Activated CD4-positive, alpha-beta T cell treated with anti-CD3 and anti-CD28 coated beads for 36 hours (primary cell): ENCODE measurements at places on chromosomes 5 and 9. TPM values are rescaled to one million over a fixed set of nuclear protein-coding genes. Genes with fewer than 3 reads are reported as not detected.
A peak's percentile ranks its signal among the peaks of the same experiment; 100 is the strongest.

DNA sequence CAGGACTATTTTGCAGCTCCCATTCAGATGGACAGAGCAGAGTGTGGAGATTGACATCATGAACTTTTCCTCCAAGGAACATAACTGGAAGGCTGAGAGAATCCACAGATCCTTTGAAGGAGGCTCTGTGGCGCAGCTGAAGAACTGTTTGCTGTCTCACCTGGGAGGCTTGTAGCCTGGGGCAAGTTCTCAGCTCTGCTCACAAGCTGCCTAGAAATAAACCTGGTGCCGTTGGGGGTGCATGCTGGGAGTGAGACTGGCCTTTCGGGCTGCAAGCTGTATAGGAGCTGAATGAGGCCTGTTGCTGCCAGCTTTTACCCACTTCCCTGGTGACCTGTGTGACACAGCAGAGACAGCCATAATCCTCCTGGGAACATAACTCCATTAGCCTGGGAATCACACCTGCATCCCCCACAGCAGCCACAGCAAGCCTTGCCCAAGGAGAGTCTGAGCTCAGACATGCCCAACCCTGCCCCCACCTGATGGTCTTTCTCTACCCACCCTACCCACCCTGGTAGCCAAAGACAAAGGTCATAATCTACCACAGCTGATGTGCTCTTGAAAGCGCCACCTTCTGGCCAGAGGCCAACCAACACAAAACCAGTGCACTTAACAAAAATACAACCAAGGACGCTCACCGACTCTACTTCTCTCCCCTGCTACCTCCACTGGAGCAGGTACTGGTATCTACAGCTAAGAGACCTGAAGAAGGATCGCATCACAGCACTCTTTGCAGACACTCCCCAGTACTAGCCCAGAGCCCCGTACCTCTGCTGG, 205.1 kb upstream of the MRPS30 start:
- DNase-seq, result peak; percentile 21

IFNA21 gene
- total RNA-seq, result not detected

- DNase-seq, result no peak
These were observed 126.9 kb downstream of the PAPPA start for GRCh38 chr9:116280529-116280928.

- no peak for DNase-seq
These were observed 117.6 kb downstream of the PIP5K1B start for GRCh38 chr9:68822596-68823165.

DNA sequence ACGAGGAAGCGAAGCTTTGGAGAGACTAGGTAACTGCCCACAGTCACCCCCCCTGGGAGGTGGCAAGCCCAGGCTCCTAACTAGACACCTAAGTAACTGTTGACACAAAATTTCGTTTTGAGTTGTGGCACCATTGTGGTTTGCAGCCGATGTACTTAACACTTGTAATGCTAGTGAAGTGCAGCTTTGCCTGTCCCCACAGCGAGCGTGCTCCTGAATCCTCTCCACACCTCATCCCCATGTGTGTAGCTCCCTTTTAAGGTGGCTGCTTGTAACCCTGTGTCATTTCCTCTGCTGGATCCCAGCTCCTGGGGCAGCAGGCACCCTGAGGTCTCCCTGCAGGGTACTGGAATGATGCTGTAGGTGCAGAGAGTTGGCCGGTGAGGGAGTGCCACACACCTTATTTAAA, 114.9 kb downstream of the TRIO start:
- DNase-seq, result no peak

- DNase-seq, result no peak
These were observed 8.2 kb upstream of the ACO1 start for GRCh38 chr9:32376285-32376684.

DNA sequence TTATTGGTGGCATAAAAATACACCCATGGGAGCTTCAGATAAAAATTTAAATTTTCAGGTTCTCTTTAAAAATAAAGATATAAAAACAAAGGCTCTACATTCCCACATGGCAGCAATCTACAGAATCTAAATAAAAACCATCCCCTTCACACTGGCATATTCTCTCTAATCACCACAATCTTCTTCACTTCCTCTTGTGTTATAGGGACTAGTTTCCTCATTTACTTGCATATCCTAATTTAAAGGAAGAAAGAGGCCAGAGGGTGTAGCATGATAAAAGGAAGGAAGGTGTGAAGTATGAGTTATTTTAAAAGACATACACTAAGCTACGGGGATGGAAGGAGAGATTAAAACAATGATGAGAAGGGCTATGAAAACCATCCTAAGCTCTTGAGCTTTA, 390.5 kb downstream of the ZNF608 start:
- DNase-seq, result no peak

DNA sequence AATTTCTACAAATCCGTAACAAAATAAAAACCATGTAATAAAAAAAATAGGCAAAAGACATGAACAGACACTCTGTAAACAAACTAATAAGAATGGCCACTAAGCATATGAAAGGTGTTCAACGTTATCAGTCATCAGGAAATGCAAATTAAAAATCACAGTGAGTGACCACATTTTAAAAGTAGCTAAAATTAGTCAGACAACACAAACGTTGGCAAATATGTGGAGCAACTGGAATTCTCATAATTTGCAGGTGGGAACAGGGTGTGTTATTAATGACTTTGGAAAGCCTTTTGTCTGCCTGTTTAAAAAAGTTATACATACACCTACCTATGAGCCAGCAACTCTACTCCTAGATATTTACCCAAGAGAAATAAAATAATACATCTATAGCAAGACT, 164.4 kb downstream of the RMI1 start:
- DNase-seq, result no peak

PIP5K1B gene
- total RNA-seq, result 1.6 TPM

GRCh38 chr5:103561685-103562452, 720 bp downstream of the NUDT12 start:
- peak; percentile 17 for DNase-seq

DNA sequence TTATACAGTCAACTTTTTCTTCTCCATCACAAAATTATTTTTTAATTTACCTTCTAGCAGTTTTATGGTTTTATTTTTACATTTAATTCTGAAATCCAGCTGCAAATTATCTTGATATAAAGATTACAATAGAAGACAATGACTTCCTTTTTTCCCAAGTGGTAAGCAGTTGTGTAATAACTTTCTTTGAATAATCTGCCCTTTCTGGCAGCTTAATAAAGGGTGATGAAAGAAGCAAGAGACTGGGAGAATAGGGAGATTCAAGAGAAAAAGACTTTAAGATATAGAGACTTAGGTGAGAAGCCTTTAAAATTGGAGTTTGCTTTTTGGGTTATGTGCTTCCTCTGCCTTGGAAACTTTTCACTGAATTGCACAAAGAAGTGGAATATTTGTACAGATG, 100.4 kb upstream of the FREM1 start:
- no peak for DNase-seq

PCDHGA5 gene
- total RNA-seq, result 0.09 TPM

GRCh38 chr9:27203783-27204182, 93.2 kb downstream of the EQTN start:
- no peak for DNase-seq

GRCh38 chr5:78594610-78595457, 53.7 kb downstream of the LHFPL2 start:
- no peak for DNase-seq

PFN3 gene
- not detected for total RNA-seq

DNA sequence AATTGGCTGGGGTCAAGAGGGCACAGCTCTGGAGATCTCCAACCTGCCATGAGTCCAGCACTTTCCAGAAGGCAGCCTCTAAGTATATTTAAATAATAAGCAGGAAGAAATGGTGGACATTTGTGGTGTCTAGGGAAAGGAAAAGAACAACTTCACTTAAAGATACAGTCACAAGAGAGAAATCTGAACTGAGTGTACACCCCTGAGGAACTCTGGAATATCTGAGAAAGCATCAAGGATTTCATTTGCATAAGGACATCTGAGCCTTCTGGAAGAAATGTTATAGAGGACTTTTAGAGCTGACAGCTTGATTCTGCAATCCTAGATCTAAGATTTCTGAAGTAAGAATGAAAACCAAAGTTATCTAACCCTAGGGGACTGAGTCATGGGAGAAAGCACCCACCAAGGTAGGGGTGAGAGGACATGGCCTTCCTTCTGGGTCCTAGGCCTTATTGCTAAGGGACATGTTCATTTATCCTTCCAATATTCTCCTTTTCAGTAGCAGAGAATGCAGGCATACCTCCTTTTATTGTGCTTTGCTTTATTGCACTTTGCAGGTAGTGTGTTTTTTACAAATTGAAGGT, 253.4 kb upstream of the SLC24A2 start:
- no peak for DNase-seq

OTP gene
- not detected for total RNA-seq

ARAP3 gene
- total RNA-seq, result 3.2 TPM

DNA sequence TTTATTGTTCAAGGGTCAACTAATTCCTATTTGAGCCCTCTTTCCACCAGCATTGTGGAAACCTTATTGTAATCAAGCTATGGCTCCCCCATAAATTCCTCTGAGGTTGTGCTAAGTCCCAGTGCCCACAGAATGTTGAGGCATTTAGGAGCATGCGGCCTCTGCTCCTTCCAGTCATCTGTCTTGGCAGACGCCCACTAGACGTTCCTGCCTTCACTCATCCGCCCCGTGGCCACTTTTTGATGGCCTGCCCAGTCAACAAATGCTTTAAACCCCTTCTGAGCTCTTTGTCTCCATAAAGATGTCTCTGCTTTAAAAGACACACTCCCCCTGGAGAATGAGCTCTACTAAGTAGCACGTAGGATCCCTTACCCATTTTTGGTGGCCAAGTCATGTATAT, 104.7 kb downstream of the GAS1 start:
- DNase-seq, result no peak

DNA sequence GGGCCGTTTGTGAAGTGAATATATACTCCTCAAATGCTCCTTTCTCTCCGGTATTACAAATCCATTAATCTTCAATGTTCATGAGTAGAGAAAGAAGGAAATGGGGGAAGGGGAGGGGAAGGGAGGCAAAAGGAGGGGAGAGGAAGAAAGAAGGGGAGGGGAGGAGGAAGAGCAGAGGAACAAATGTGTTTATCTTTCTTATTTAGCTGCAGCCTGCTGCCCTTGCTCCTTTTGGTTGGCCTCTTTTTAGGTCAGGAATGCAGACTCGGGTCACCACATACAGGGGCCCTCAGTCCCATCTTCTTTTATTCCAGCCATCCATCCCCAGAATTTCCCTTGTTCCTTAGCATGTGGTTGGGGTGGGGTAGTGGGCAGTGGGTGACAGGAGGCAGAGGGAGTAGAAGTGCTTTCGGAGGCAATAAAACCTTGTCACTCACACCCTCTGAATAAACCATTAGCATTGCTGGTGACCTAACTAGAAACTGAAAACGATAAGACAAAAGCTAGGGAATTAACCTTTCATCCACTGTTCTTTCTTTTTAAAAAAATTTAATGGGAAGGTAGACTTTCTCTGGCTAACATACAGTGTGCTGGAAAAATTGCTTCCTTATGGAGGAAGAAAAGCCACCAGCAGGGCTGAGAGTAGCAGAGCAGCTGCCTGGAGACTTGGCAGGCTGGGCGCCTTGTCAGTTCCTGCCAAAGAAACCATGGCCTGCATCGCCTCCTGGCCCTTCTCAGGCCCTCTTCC, 16.8 kb upstream of the PRLR start:
- DNase-seq, result no peak

DNA sequence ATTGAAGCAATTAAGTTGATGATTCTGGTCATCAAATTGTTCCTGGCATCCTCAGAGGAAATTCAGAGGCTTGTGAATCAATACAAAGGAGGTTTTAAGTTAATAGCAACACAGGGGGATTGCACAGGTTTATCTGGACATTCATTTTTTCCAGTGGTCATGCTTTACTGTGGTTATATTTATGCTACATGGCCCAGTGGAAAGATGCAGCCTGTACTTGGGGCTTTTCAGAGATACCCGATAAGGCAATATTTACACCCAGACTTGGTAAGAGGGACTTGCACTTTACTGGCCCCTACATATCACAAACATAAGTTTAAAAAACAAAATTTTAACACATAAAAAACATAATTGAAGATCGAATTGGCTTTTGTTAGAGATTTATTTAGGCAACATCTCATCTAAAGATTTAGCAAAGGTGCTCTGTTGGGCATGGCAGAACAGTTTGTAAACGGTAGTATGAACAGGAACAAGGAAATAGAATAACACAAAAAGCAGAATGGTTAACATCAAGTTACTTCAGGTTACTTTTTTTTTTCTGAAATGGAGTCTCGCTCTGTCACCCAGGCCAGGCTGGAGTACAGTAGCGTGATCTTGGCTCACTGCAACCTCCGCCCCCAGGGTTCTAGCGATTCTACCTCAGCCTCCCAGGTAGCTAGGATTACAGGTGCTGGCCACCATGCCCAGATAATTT, 49.7 kb upstream of the GLDC start:
- DNase-seq, result no peak

MELK gene
- total RNA-seq, result 63.9 TPM

GRCh38 chr9:80699511-80699998, 989.8 kb downstream of the TLE1 start:
- DNase-seq, result no peak

MAP1B gene
- total RNA-seq, result 0.16 TPM

- no peak for DNase-seq
These were observed 82.1 kb downstream of the GAPVD1 start for GRCh38 chr9:125343518-125344275.

GRCh38 chr5:32123889-32124676, 50.0 kb downstream of the GOLPH3 start:
- DNase-seq, result no peak

MCC gene
- 1.9 TPM for total RNA-seq

UBE2QL1 gene
- not detected for total RNA-seq

DNA sequence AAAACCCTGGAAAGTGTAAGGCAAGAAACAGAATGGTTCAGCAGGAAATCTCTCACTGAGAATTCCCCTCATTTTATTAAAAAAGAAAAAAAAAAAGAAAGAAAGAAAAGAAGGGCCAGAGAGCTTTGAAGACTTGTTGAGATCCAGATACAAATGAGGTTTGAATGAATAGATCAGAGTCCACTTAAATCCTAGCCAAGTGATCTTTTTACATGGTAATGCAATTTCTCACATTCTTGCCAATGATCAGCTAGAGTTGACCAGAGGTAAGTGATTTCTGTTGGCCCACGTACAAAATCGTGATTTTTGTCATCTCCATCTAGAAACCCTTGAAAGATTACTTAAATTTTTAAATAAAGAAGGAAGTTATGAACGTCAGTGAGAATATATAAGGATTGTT, 261.5 kb upstream of the PCSK5 start:
- no peak for DNase-seq

MUSK gene
- total RNA-seq, result not detected

GRCh38 chr5:15691521-15691920, 191.5 kb downstream of the FBXL7 start:
- DNase-seq, result no peak

PCDHGA12 gene
- 0.07 TPM for total RNA-seq

DNA sequence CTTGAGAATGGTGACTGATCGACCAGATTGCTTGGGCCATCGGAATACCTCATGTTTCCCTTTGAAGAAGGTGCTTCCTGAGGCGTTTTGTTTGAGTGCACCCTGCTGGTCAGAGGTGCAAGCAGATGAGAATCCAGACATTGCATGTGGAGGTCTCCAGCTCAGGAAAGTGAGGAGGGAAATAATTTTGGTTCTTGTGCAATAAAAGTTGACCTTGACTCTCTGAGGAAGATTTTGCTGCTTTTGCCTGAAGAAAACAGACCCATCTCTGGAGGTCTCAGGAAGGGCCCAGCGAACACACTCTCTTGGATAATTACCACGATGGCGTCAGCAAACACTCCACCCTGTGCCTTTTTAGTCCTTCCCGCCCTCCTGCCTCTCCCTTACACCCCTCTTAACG, 69.7 kb downstream of the GRAMD2B start:
- no peak for DNase-seq
